SK-N-SH treated with all-trans-retinoic acid at 6 μM for 48 hours (cell line): ENCODE measurements at places on chromosomes 1 and 21.
A peak's percentile ranks its signal among the peaks of the same experiment; 100 is the strongest.

DNA sequence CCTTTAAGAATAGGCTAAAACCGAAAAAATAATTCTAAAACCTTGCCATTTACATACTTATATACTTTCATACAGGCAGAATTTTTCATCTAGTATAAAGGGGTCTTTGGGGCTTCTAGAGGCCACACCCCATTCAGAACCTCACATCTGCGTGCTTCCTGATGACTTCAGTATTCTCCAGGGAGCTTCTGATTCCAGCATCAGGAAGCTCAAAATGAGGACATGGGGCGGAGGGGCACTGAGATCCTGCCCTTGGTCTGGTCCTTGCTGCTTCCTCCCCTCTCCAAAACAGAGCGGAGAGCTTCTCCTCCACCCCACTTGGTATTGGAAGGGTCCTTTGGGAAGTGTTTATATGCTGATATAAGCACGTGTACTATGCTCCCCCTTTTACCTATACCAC lies 13.8 kb downstream of the PAX7 start:
- no peak for ATAC-seq

- peak; percentile 55; the same call in 2 of the 3 replicates for ATAC-seq
Observed at GRCh38 chr1:56911098-56911938, 54.5 kb downstream of the C8B start.

- ATAC-seq: peak; percentile 78
Observed at GRCh38 chr1:67019600-67020136, 34.3 kb downstream of the SLC35D1 start.

GRCh38 chr1:61080413-61081143 lies 1.8 kb upstream of the NFIA start:
- no peak for ATAC-seq

DNA sequence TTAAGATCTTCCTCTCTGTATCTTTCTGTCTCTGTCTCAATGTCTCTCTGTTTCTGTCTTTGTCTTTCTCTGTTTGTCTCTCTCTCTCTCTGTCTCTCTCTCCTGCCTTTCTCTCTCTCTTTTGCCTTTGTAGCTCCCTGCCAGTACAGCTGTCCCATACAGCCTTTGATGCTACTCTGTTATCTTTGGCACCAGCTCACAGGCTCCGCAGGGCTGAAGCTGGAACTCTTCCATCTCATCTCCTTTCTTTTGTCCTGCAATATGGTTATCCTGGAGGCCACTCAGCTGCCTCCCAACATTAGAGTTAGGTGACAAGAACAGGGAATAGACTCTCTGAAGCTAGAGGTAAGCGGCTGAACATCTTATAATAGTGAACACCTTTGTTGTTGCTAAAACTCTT lies 354.3 kb upstream of the NEGR1 start:
- no peak for ATAC-seq

DNA sequence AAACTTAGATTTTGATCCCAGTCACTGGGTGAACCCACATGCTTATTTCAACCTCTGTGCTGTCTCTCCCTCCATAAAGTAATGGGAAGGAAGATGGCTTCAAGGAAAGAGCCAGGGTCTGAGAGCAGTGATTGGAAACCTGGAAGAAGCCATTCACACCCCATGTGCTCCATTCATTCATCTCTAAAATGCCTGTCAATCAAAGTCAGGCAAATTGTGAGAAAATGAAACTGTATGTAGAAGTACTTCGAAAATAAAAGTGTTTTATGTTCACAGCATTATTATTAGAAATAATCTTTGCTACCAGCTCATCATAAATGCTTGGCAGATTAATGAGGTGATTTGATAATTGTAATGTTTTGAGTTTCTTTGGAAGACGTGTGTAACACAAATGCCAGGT lies 61.0 kb downstream of the ACP6 start:
- ATAC-seq: no peak

- ATAC-seq: no peak
Observed at GRCh38 chr1:36673202-36673601, 190.5 kb upstream of the CSF3R start.

GRCh38 chr21:32779983-32780382 lies 8.4 kb upstream of the PAXBP1 start:
- no peak for ATAC-seq

- ATAC-seq: no peak
Observed at GRCh38 chr1:174946031-174946430, 53.7 kb upstream of the CACYBP start.

DNA sequence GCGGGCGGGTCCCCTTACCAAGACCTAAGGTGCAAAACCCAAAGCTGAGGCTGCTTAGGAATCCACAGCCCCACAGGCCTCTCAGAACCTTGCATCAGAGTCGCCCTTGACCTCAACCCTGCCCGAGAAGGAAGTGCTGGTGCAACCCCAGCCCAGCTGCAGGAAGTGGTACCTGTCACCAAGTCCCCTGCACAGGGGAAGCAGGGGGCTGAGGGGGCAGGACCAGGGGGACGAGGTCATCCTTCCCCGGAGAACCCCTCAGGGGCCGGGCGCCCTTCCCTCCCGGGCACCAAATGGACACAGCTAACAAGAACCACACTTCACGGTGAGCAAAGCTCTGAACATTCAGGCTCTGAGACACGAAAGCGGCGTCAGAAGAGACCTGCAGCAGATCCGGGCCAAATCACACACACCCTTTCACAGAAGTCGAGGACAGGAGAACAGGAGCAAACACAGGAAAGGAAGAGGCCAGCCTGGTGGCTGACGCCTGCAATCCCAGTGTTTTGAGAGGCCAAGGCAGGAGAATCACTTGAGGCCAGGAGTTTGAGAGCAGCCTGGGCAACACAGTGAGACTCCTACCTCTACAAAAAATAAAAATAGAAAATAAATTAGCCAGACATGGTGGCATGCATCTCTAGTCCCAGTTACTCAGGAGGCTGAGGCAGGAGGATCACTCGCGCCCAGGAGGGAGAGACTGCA lies 6.4 kb downstream of the ITGB2 start:
- no peak for ATAC-seq

DNA sequence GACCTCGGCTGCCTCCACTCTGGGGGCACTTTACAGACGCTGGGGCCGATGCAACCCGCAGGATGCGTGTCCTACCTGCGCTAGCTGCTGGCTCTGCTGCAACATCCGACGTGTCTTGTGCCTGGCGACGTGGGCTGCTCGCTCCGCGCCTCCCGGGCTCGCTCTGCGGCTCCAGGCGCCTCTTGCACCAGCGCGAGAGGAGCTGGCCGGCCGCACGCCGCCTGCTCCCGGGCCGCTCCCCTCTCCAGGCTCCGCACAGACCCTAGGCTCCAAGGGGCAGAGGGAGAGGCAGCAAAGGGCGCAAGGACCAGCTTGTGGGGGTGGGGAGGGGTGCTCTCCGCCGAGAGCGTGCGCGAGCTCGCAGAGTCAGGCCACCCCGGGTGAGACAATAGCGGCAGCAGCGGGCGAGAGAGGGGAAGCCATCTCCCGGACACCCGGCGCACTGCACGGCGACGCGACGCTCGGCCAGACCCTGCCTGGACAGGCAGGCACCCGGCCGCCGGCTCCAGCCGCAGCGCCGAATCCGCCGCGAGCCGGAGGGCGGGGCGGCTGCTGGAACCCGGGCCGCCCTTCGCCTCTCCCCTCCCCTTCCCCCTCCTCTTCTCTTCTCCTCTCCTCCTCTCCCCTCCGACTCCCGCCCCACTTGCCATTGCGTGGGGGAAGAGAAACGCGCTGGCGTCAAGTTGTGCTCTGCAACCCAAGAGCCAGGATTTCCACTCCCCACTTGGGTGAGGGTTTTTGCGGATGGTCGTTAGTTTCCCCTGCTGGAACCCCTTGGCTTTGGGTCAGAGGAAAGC lies at the start of gene PIK3C2B:
Gene PIK3C2B (minus strand): TSS at position 525 of the 797 bp plus-strand sequence. CDS start 25,003 bp downstream, outside the sequence.
- ATAC-seq: peak; percentile 95

GRCh38 chr1:56278061-56278460 lies 301.3 kb downstream of the PLPP3 start:
- no peak for ATAC-seq

- ATAC-seq: peak; percentile 50
Observed at GRCh38 chr1:83900524-83900923, 98.4 kb downstream of the TTLL7 start.

DNA sequence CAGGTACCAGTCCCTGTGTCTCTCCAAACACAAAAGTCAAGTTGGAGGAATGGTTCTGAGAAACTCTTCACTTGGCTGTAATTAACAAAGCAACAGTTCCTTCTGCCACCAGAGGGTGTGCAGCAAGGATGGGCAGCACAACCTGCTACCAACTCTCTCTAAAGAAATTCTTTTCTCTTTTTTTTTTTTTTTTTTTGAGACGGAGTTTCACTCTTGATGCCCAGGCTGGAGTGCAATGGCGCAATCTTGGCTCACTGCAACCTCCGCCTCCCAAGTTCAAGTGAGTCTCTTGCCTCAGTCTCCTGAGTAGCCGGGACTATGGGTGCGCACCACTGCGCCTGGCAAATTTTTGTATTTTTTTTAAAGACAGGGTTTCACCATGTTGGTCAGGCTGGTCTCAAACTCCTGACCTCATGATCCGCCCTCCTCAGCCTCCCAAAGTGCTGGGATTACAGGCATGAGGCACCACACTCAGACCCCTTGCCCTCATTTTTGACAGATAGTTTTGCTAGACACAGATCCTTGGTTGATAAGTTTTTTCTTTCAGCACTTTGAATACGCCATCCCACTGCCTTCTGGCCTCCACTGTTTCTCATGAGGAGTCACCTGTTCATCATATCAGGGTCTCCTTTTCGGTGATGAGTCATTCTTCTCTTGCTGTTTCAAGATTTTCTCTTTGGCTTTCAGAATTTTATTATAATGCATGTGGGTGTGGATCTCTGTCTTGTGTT lies 12.1 kb upstream of the DEGS1 start:
- ATAC-seq: peak; percentile 40; the same call in 2 of the 3 replicates

DNA sequence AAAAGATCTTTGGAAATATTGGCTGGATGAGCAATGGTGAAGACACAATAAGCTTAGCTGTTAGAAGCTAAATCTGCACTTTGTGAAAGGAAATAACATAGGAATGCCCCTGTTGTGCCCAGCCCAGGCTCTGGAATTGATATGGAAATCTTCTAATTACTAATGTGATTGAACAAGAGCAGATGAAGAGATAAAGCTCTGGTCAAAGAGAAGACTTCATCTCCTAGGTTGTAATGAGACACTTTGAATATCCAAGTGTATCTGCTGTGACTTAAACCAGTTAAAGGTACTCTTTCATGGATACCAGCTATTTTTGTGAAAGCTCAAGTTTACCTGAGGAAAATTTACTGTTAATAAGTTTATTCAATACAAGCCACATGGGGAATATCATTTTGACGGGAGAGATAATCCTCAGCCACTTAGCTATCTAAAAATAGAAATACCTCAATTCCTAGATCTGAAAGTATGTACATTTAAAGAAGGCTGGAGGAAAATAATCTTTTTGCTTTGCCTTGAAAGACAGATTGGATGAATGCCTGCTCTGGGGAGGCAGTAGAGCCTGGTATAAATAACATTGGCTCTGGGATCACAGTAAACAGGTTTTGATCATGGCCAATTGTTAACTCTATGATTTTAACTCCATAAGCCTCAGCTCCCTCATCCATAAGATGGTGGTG lies 494.0 kb upstream of the B3GALT2 start:
- peak; percentile 90 for ATAC-seq

DNA sequence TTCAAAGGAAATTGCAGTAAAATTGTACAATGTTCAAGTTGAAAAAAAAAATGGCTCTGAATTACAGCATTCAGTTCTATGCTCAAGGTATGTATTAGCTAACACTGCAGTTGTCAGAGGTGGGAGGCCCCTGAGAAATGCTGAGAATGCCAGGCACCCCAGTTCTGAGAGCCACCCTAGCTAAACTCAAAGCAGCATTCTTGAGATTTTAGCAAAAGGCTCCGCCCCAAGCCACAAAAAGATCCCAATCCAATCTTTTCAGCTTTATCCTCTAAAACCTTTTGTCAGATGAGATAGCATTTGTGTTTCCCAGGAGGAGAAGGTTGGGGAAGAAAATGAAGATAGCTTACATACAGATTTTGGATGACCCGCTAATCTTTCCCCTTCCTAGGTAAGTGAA lies 68.8 kb downstream of the SMYD2 start:
- peak; percentile 38; the same call in 2 of the 3 replicates for ATAC-seq

DNA sequence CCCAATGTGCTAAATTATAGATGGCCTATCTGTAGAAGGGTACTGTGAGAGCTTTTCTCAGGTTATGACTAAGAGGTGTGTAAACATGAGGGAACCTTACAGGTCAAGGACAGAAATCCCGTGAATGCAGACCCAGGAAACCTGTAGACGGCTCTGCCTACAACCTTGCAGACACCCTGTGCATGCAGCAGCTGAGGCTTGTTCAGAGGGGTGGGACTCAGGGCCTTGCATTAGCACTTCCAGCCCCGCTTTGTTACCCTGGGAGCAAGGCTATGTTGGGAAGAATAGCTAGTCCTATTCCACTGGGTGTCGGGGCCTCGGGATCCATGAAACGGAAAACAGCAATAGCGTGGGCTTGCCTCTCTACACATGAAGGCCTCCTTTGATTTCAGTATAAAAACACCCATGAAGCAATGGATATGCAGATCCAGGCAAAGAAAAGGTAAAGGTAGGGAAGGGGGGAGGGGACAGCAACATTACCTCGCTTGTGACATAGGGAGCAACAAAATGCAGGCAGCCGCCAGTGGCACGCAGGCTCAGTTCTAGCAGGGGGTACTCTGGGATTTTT lies 9.5 kb upstream of the NDUFS5 start:
- ATAC-seq: no peak

- peak; percentile 87 for ATAC-seq
Observed at GRCh38 chr1:17419626-17420328, 19.7 kb downstream of the RCC2 start.

DNA sequence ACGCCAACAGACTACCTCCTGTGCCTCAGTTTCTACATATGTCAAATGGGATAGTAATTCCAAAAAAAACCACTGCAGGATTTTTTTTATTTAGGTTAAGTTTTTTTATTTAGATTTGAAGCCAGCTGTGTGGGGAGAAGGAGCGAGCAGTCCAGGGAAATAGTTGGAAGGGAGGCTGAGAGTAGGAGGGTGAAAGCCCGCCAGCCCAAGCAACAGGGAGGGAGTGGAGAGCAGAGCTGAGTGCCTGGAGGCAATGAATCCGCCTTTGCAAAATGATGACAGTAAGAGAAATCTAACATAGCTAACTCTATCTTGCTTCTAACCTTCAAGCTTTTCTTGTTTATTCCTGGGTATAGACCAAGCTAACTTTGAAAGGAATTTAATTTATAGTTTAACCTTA lies 15.6 kb upstream of the C1orf198 start:
- ATAC-seq: no peak
